Spinal cord (tissue), 10 donors: ENCODE measurements at places on chromosomes 12 and 14. TPM values are rescaled to one million over a fixed set of nuclear protein-coding genes. Genes with fewer than 3 reads are reported as not detected.

DIO2 gene
- 3.3 TPM for total RNA-seq

ARHGEF25 gene
- 42.4 TPM for total RNA-seq

- DNase-seq, result no peak
These were observed 14.1 kb upstream of the NT5DC3 start for GRCh38 chr12:103855036-103855712.

DNA sequence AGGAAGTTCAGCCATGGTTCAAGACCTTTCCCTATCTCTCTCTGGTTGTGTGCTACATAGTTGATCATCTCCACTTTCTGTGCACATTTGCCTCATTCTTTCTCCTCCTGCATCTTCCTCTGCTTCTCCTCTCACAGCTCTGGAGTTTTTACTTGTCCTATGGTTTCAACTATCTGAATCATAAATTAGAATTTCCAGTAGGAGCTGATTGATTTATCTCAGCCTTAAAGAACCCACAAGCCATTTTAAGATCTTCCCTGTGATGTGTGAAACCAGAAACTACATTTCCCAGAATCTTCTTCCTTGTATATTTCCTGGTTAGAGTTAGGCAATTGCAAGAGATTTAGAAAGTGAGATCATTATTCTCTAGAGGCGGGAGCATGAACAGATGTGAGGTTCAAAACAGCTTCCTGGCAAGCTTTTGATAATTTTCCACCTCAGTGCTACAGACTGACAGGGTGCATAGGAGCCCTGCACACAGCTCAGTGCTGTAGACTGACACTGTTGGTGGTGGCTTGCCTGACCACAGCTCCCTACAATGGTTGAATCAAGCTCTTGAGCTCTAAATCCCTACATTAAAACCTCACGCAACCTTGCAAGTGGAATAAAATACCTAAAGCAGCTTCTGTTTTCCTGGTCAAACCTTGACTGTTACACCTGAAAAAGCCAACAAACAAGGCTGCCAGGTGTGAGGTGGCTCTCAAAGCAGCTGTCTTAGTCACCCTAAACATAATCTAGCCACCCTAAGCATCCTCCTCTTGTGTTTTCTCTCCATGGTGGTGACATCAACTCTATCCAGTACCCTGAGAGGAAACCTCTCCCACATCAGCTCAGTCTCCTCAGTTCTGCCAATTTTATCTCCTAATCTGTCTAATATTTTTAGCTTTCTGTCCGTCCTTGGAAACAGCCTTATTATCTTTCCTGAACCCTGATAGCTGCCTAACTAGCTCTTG is 21.5 kb upstream of the IFNG start:
- no peak for DNase-seq
